ENCODE measurements at places on chromosomes 12 and 14. TPM values are rescaled to one million over a fixed set of nuclear protein-coding genes. Genes with fewer than 3 reads are reported as not detected.

The RBP5 gene
- 1.4 TPM for total RNA-seq

The TUNAR gene
- not detected for total RNA-seq

The CISTR gene
- not detected for total RNA-seq

The KLHL33 gene
- 0.30 TPM for total RNA-seq

The DIO3 gene
- total RNA-seq = 1.7 TPM

The TM7SF3 gene
- 45.9 TPM for total RNA-seq

The SCFD1 gene
- total RNA-seq = 141 TPM

The BCL11B gene
- total RNA-seq = 17.6 TPM

The INHBC gene
- total RNA-seq = not detected

The B4GALNT1 gene
- 1.7 TPM for total RNA-seq

The RNF212B gene
- total RNA-seq = not detected

The KRT6C gene
- total RNA-seq = 3.5 TPM

The RDH16 gene
- total RNA-seq = 0.69 TPM

The HOXC6 gene
- 6.0 TPM for total RNA-seq

The EXOC3L4 gene
- 0.30 TPM for total RNA-seq

GRCh38 chr14:101595887-101596721, 34.8 kb downstream of the DIO3 start:
- no peak for DNase-seq

GRCh38 chr14:44778604-44779003, 183.1 kb downstream of the KLHL28 start:
- peak; percentile 60 for DNase-seq

DNA sequence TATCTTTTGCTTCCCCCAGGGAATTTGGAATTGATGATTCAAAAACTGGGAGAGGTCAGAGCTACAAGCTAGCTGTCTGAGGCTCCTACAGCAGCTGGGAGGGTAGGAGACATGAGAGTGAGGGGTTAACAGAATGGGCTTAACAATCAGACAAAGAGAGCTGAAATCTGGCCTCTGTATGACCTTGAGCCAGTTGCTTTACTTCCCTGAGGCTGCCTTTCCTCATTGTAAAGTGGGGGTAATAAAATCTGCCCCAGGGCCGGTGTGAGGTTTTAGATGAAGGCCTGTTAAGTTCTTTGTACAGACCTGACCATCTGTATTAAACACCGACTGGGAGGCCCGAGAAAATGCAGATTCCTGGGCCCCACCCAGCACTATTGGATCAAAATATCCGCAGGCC, 164.3 kb upstream of the NOS1 start:
- no peak for DNase-seq

- DNase-seq = no peak
These were observed 27.6 kb upstream of the SEL1L start for GRCh38 chr14:81561084-81561775.

- no peak for DNase-seq
These were observed 4.0 kb upstream of the RNASE4 start for GRCh38 chr14:20680363-20680762.

- no peak for DNase-seq
These were observed 116.5 kb downstream of the TTC6 start for GRCh38 chr14:37711831-37712475.

DNA sequence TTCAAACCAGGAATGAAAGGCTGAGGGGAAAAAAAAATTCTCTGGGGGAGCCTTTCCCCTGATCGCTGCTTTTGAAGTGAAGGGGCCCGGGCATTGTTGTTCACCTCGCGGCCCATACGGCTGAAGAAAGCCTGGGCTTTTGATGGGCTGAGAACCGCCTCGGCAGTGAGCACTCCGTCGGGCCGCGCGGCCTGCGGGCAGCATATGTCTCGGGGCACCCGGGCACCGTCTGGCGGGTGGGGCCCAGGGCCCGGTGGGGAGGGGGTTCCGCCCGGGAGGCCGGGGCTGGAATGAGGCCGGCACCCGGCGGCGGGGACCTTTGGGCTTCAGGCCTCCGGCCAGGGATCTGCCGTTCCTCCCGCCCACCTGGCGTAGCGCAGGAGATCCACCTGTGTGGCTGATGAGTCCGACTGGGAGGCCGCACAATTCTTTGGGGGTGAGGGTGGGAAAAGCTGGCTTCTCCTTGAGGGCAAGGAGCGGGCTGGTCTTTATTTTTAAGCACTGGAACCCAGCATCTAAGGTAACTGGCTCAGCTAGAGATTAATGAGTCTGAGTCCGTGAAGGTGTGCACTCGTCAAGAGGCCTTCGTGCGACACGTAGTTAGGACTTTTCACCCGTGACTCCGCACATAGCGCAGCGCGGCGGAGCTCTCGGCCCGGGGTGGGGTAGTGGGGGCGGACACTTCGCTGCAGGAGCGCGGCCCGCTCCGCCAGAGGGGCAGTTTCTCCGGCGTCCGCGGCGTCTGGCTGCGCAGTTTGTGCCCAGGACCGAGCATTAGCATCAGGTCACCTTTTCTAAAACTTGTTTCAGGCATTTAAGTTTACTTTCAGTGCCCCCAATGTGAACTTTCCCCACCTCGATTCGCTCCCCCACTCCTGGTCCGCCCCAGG, 10.6 kb downstream of the FOXA1 start:
- DNase-seq = no peak

- DNase-seq = no peak
These were observed 3.3 kb downstream of the BRMS1L start for GRCh38 chr14:35829449-35829848.

- DNase-seq = no peak
These were observed 6.8 kb downstream of the FIGNL2 start for GRCh38 chr12:51841727-51842126.

- no peak for DNase-seq
These were observed 1240.8 kb downstream of the SLC16A7 start for GRCh38 chr12:60836651-60837050.

- peak; percentile 22 for DNase-seq
These were observed 101.2 kb upstream of the SLC38A2 start for GRCh38 chr12:46473634-46474329.

GRCh38 chr14:95185767-95186392, 28.6 kb upstream of the DICER1 start:
- DNase-seq = no peak

DNA sequence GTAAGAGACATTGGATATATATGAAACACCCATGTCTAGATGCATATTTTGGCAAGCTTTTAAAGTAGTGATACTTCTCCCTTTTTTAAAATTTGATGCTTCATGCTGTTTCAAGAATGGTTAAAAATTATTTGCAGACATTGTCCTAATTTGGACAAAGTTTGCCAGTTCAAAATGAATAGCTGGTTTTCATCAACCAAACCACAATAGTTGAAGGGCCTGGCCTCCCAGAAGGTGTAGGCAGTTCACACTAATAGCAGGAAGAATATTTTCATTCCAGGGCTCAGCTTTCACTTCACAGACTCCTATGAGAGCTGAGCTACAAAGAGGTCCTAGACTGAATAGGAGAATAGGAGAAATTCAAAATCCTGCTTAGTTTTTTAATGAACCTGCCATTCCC, 78.7 kb downstream of the STXBP6 start:
- no peak for DNase-seq

DNA sequence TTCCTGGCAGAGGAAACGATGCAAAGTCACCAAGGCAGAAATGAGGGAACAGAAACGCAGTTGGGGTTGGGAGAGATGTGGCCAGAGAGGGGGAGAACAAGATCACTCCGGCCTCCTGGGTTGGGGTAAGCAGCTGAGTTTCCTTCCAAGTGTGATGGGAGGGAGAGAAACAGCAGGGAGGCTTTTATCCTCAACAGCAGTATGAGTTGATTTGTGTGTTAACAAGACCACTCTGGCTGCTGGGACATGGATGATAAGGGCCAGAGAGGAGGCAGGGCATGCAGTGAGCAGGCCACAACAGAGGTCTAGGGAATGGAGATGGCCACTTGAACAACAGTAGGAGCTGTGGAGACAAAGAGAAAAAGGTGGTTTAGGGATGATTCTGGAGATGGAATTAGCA, 66.8 kb downstream of the GLRX5 start:
- DNase-seq = no peak

GRCh38 chr12:68180792-68181744, 21.5 kb upstream of the IFNG start:
- DNase-seq = peak; percentile 44

DNA sequence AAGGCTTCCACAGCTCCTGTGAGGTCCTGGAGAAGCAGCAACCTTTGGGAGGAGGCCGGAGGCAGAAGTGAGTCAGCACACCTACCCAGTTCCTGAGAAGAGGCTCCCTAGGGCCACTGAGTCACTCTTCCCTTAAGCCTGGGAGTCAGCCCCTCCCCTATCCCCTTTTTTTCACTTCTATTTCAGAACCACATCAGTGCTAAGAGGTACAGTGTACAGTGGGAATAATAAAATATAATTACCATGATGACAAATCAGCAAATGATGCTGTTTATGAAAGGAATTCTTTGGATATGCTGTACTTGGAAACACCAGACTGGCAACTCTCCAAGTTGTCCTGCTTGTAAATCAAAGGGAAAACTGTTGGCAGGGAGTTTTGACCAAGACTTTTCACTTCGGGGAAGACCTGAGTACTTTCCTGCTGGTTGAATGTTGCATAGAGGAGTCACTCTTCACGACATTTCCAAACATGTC, 7.8 kb upstream of the TBPL2 start:
- no peak for DNase-seq

GRCh38 chr12:58358369-58358768, 417.0 kb downstream of the ATP23 start:
- no peak for DNase-seq

- DNase-seq = no peak
These were observed 57.0 kb downstream of the OTOGL start for GRCh38 chr12:80156306-80156705.

DNA sequence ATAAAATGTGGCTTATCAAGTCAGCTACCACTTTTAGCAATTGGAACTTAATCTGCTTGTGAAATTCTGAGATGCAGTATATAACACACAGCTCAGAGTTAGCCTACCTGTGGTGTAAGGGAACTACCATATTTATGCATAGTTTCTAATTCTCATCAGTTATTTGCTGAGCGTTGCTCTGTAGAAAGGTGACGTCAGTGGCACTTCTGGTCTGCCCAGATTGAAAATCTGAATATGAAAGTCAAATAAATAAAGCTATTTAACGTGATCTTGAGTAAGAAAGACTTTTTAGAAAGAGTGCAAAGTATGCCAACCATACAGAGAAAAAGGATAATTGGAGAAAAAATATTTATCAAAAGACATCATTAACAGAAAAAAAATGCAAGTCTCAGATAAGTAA, 938.9 kb upstream of the NOVA1 start:
- no peak for DNase-seq

GRCh38 chr12:92288561-92288960, 142.9 kb upstream of the BTG1 start:
- DNase-seq = peak; percentile 17

DNA sequence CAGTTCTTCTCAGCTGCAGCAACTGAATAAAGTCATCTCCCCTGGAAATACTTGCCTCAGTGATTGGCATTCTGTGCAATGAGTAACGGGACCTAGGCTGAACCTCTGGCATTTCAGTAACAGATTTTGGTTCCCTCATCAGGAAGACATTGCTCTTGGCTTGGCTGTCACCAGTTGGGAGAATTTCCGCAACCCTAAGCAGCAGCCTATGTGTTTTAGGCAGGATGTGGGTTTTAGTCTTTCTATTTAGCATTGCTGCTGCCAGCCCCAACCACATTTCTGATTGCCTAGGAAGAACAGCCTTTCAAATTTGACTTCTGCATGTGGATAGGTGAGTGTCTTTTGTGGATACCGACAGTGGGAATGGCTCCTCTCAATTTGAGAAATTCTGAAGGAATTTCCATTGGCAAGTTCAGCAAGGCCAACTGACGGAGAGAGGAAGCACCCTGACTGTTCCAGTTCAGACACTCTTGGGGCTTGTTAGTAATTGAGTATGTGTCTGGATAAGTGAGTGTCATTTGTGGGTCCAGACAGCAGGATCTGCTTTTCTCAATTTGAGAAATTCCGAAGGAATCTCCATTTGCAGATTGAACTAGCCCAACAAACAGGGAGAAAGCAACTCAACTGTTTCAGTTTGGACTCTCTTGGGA, 19.0 kb upstream of the CLEC2A start:
- no peak for DNase-seq

- DNase-seq = no peak
These were observed 755.7 kb upstream of the USP15 start for GRCh38 chr12:61504396-61505080.

GRCh38 chr12:10940389-10940788, 1.3 kb upstream of the TAS2R14 start:
- DNase-seq = no peak
